Cortex of kidney (tissue), 1 donor: ENCODE measurements at places on chromosomes 7 and 10.

DNA sequence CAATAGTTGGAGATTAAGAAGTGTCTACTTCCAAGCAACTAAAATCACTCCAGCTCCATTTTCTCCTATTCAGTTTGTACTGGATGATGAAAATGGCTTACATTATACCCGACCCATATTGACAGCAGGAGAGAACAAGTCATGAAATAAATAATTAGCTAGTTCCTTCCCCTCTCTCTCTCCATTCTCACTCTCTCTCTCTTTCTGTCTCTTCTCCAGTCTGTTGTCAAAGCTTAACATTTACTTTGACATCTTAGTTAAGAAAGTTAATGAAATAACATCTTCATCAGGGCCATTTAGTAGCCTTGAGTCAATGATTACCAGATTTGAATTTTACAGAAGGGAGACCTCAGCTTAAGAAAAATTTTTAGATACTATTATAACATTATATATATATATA, 138.5 kb downstream of the ARID5B start:
- DNase-seq: no peak

DNA sequence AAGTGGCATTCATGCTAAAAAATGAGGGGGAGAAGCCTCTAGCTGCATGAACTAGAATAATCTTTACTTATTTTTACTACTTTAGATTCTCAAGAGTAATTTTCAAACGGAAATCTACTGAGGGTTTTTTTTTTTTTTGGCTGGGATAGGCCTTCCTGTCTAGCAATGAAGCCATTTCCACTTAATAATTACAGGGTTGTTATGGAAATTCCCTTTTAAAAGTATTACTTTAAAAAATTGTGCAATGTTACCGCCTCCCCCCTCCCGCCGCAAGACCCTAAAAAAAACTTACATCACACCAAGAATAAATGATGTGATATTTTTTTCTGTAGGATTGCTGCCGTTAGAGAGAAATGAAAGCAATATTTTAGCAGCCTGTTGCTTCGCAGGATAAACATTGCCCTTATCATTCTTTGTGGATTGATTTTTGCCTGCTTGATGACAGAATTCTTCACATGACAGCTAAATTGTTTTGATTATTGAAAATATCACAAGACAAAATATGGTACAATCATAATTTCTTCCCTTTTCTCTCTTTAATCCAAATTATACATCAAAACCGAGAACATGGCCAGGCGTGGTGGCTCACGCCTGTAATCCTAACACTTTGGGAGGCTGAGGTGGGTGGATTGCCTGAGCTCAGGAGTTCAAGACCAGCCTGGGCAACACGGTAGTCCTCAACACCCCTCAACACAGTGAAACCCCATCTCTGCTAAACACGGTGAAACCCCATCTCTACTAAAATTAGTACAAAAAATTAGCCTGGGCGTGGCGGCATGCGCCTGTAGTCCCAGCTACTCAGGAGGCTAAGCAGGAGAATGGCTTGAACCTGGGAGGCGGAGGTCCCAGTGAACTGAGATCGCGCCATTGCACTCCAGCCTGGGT, 32.8 kb downstream of the ARL4A start:
- DNase-seq: no peak

- no peak for DNase-seq
Observed at GRCh38 chr10:35223016-35223415, 96.4 kb downstream of the CREM start.

DNA sequence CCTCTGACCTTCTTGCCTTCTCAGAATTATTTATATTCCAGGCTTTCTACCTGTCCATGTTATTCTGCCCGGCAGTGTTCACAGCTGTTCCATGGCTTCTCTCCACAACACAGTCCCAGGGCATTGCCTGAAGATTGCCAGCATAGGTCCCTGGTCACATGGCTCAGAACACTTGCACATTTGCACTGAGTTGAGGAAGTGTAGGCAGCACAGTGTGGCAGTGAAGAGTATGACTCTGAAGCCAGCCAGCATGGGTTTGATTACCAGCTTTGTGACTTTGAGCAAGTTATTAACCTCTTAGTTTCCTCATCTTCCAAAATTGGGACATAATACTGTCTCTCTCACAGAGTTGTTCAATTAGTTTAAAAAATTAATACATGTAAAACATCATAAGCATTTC, 73.2 kb upstream of the NEUROD6 start:
- no peak for DNase-seq

GRCh38 chr7:44277391-44277790, 48.0 kb downstream of the CAMK2B start:
- no peak for DNase-seq

GRCh38 chr7:40986351-40986873, 716.5 kb downstream of the INHBA start:
- no peak for DNase-seq

GRCh38 chr10:49781247-49781646, 19.1 kb upstream of the OGDHL start:
- DNase-seq: no peak

DNA sequence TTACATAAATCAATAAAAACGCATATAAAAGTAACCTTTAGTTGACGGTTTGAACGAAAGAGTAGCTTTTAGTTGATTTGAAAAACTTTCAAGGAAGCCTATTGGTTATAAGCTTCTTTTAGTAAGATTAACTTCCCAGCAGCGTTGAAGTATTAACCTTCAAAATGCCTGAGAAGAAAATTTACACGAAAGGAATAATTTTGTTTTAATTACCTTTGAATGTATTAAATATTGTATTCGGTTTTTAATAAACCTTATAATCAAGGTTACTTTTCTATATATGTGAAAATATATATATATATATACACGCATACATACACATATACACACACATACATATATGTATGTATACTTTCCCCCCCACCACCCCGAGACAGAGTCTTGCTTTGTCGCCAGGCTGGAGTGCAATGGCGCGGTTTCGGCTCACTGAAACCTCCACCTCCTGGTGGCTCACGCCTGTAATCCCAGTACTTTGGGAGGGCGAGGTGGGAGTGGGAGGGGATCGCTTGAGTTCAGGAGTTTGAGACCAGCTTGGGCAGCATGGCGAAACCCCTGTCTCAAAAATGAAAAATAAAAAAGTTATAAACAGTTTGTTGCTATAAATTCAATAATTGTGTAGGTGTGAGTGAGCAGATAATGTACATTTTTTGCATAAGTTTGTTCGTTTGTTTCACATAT, 57.6 kb upstream of the EZH2 start:
- DNase-seq: no peak

GRCh38 chr7:144665689-144666381, 170.0 kb downstream of the TPK1 start:
- DNase-seq: no peak
